ENCODE measurements at places on chromosomes 7 and 10.

DNA sequence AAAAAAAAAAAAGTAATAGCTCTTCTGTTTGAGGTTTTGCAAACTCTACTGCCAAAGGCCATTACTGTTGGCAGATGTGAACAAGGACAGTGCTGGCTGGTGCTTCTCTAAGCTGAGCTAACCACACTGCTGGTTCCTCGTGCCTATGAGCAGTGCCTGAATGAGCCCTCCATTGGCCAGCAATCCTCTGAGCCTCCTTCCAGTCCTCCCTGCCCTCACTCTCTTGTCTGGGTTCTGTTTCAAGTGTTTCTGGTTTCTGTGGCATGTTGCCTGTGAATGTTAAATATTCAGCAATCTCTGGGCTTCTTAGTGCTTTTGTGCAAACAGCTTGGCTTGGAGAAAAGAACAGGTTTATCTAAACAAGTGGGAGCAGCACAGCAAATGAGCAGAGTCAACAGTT is 161.3 kb upstream of the AUTS2 start:
- no peak for DNase-seq

DNA sequence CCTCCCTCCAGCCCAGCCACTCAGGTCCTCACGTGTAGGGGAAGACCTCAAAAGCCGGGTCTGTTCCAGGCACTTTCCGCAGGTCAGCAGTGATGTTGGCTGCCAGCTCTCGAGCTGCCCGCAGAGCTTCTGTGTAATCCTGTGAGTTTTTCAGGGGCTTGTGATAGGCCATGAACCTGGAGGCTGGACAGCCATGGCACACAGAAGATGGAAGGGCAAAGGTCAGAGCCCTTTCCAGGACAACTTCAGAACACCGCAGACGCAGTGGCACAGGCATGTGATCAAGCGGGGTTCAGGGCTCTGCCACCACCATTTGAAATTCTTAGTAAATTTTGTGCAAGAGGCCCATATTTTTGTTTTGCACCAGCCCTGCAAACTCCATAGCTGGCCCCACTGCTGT is 24.0 kb downstream of the NPC1L1 start:
- no peak for DNase-seq

- DNase-seq: peak; percentile 62
Measured at GRCh38 chr10:112959207-112959838, 9.3 kb downstream of the TCF7L2 start.

DNA sequence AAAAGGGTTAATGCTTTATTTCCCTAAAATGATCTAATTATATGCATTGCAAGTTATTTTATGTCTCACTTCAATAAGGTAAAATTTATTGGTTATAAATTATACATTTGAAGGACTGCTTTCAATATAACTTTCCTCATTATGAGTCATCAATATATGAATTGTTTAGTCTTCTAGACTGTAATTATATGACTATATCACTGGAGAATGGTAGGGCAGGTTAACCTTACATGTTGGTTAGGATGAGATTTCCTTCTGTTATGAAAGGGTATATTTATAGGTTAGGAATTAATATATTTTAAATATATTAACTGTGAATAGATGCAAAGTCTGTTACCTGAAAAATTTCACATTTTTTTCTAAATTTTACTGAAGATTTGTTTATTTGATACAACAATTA is 406.4 kb upstream of the ETV1 start:
- no peak for DNase-seq

DNA sequence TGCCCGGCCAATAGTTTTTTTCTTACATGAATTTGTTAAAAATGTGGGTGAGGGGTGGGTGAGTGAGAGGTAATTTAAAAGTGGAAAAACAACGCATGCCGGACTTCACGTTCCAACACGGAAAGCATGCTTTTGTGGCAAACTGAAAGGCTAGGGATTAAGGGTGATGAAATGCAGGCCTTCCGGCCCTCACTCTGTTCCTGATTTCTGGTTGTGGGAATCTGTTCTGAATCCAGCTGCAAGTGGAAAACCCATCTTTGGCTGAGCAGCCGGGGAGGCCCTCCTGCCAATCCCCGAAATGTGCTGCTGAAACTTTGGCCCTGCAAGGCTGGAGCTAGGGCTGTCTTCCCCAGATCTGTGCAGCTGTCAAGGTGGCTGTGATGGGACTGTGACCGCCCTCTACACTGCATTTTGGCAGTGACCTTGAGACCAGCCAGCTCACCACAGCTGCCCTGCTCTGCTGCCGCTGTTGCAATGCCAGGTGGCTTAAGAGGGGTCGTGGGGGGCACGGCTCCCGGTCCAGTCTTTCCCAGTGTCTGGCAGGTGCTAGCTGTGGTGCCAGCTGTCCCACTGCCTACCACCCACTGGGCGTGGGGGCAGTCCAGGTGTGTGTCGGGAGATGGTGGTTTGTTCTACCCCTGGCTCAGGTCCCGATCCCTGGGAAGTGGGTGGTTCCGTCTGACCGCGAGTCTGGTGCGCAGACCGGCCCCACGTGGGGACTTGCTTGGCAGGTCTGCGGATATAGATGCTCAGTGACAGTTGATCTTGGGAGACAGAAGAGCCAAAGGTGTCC is 39.0 kb downstream of the TET1 start:
- peak; percentile 67 for DNase-seq

- DNase-seq: no peak
Measured at GRCh38 chr10:22466763-22467334, 121.6 kb downstream of the SPAG6 start.

DNA sequence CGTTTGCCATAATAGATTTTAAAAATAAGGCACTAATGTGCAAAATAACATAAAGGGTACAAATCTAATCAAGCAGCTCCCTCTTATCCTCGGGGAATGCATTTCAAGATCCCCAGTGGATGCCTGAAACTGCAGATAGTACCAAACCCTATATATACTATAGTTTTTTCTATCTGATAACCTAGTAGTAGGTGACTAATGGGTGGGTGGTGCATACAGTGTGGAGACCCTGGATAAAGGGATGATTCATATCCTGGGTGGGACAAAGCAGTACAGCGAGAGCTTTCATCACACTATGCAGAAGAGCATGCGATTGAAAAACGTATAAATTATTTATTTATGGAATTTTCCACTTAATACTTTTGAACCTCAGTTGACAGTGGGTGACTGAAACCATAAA is 464.5 kb downstream of the GRID1 start:
- DNase-seq: no peak

DNA sequence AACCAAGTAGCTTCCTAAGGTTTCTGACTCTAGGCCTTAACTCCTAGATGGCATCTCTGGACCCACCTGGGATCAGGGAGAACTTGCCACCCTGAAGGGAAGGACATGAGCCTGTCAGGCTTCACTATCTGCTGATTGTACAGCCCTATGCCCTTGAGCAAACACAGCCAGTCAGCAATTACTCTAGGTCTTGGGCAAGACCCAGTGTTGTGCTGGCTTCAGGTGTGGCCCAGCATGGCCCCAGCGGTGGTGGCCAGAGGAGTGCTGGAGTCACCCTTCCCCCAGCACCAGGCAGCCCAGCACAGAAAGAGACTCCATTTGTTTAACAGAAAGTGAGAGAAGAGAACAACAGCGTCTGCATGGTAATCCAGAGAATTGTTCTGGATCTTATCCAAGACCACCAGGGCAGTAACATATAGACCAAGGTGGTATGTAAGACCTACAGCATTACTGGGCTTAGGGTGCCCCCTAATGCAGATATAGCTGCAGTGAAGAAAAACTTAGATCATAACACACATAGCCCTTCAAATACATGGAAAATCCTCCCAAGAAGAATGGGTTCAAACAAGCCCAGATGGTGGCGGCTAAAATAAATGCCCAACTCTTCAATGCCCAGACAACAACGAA is 207.7 kb downstream of the MAGI2 start:
- DNase-seq: no peak

DNA sequence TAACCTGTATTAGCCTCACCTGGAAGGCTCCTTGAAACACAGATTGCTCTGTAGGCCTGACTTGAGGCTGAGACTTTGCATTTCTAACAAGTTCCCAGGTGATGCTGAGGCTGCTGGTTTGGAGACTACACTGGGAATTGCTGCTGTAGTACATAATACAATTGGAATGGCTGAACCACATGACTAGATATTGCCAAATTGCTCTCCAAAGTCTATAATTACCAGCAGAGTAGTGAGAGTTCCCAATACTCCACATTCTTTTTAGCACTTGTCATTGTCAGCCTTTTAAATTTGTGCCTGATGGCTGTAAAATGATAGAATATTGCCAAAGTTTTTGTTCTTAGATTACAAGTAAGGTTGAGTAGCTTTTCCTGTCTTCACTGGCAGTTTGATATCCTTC is 39.9 kb downstream of the PLEKHA8 start:
- peak; percentile 81 for DNase-seq

GRCh38 chr10:110009736-110010475 is 2.1 kb downstream of the ADD3 start:
- DNase-seq: no peak

DNA sequence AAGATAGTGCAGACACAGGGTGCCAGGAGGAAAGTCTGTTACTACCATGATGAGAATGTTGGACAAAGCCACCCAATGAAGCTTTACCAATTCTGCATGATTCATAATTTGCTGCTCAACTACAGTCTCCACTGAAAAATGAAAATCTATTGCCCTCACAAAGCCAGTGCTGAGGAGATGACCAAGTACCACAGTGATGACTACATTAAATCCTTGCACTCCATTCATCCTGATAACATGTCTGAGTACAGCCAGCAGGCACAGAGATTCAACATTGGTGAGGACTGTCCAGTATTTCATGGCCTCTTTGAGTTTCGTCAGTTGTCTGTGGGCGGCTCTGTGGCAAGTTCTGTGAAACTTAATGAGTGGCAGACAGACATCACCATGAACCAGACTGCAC is 144.0 kb downstream of the PLCE1 start:
- DNase-seq: no peak

GRCh38 chr7:75872073-75872782 is 6.6 kb upstream of the RHBDD2 start:
- DNase-seq: no peak

- peak; percentile 86 for DNase-seq
Measured at GRCh38 chr7:25846722-25847121, 305.3 kb upstream of the NFE2L3 start.

DNA sequence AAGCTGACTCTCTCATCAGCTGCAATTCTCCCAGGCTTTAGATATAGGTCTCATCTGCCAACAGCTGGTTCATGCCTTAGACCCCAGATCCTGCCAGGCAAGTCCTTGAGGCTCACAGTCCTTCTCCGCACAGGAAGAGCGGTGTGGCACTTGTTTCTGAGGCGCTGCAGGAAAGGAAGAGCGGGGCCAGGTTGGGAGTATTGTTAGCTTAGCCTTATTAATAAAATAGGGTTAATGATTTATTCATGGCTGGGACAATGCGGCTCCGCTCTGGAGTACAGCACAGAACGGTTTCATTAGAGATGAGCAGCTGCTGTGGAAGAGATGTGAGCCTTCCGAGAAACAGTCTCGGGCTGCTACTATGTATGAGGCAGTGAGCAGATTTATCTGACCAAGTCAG is 78.1 kb downstream of the FZD1 start:
- no peak for DNase-seq

- no peak for DNase-seq
Measured at GRCh38 chr10:130073912-130074311, 36.7 kb downstream of the C10orf143 start.

DNA sequence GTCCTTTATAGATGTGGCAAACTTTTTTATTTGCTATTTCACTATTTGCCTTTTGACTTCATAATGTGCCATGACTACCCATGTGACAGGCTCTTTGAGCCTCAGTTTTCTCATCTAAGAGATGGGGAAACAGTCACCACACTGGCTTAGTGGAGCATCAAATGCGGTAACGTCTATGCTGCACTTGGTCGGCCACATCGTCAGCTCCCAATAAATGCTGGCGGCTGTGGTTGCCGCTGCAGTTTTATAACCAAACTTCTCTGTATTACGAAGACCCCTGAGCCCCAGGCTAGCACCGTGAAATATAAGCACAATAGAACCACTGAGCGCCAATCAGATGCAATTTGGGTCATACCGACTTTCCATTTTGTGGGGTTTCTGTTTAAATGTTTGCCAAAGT is 56.2 kb downstream of the PARP12 start:
- no peak for DNase-seq

DNA sequence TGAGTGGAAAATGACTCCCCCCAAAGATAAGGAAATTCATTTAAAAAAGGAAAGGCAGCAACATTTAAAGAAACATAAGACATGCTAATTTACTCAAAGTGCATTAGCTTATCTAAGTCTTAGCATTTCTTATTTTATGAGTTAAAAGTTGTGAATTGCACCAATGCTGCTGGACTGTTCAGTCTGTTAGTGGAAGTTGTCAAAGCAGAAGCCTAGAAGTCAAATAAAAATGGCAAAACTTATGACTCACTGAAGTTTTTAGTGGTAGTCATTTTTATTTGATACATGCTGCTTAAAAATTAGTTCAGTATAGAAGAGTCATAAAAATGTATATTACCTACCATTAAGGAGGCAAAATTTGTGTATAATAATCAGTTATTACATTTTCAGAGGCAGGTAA is 90.8 kb upstream of the FGL2 start:
- DNase-seq: no peak

- DNase-seq: no peak
Measured at GRCh38 chr7:78714356-78714755, 739.1 kb downstream of the MAGI2 start.

- DNase-seq: no peak
Measured at GRCh38 chr10:11698691-11699549, 43.3 kb upstream of the ECHDC3 start.

- no peak for DNase-seq
Measured at GRCh38 chr10:60246382-60246781, 143.3 kb downstream of the ANK3 start.

DNA sequence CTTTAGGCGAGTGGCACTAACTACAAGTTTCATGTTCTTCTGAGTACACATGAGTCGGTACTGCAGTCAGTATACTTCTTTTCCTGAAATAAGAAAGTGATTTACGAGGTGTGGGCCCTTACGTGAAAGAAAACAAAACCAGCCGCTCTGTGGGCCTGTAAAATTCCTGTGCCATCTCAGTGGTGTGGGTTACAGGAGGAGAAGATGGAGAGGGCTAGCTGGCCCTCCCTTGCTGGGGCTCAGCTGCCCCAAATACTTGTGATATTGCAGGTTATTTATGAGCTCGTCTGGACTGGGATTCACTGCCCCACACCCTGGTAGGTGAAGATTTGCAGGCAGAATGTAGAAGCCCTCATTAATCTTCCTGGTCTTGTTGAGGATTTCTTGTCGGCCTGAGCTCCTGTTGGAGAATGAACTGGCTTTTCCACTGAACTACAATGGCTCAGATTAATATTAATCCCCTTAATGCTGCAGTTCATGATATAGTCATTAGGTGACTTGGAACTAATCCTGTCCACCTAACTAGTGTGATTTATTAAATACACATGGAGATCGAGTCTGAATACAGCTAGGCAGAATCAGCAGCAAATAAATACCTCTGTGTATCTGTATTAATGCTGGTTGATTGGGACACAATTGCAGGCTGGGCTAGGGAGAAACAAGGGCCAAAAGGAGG is 68.0 kb downstream of the GBF1 start:
- no peak for DNase-seq
